ENCODE measurements at places on chromosomes 1 and 21. TPM values are rescaled to one million over a fixed set of nuclear protein-coding genes. Genes with fewer than 3 reads are reported as not detected.

GRCh38 chr1:33348676-33349080 lies 27.8 kb upstream of the A3GALT2 start:
- DNase-seq = no peak

Gene CRABP2
- total RNA-seq = 120 TPM

- DNase-seq = no peak
Measured at GRCh38 chr1:112410673-112411072, 14.7 kb downstream of the CTTNBP2NL start.

Gene GSTM5
- total RNA-seq = not detected

DNA sequence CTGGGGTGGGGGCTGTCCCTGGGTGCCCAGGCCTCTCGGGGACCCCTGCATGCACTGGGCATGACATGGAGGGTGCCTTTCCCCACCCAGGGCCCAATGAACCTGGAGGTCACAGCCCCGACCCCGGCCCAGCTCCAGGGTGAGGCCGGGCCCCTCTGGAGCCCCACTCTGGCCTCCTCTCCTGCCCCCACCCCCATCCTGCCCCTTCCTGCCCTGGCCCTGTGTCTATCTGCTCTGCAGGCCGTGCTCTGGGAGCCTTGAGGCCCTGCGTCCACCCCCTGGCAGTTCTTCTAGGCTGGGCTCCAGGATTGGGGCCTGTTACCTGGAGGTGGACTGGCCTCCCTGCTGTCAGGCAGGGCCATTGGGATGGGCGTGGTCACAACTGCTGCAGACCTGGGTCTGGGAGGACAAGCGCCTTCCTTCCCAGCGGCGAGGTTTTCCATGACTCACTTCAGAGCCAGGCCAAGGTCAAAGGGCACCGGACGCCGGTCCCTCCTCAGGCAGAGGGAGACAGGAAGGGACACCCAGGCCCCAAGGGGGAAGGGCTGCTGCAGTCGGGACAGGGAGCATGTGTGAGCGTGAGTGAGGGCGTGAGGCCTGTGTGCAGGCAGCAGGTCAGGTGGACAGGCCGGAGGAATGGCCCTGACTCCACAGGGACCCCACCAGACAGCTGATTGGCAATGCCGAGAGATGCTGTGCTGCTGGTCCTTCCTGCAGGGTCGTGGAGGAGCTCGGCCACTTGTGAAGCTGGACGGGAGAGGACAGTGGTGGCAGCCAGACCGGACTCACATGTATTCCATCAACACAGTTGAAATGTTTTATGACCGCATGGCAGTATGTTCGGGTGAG lies 31.1 kb upstream of the POFUT2 start:
- no peak for DNase-seq

DNA sequence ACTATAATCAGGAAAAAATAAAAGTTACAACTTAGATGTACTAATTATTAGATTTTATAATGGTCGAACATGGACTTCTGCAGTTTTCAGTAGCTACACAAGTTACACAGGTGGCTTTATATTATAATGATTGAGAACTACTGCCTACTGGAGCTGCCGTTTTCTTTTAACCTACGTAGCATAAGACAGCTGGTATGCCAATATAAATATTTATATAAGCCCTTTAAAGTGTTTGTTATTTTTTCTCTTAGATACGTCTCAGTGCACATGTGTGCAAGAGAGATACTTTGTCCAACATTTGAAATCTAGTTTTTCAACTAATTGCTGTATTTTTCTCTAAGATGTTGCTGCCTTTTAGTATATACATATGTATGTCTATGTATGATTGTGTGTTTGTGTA lies 42.4 kb downstream of the PDC start:
- no peak for DNase-seq

Gene LDLRAD2
- not detected for total RNA-seq

- peak; percentile 98 for DNase-seq
Measured at GRCh38 chr21:38853421-38853919, 47.7 kb downstream of the ETS2 start.

DNA sequence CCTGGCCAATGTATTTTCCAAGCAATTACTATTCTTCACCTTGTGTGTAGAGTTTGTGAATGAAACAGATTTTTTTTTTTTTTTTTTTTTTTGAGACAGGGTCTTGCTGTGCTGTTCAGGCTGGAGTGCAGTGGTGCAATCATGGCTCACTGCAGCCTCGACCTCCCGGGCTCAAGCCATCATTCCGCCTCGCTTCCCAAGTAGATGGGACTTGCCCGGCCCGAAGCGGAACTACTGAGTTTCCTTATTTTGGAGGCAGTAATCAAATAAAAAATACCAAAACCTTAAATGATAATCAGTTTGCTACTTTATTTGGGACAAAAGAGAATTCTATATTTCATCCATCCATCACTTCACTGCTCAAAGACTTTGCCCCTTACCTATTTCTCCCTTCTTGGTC lies 704 bp upstream of the BTBD8 start:
- DNase-seq = no peak

Gene RGS13
- 0.22 TPM for total RNA-seq

Gene INAVA
- 128 TPM for total RNA-seq

Gene SPATC1L
- 49.5 TPM for total RNA-seq

DNA sequence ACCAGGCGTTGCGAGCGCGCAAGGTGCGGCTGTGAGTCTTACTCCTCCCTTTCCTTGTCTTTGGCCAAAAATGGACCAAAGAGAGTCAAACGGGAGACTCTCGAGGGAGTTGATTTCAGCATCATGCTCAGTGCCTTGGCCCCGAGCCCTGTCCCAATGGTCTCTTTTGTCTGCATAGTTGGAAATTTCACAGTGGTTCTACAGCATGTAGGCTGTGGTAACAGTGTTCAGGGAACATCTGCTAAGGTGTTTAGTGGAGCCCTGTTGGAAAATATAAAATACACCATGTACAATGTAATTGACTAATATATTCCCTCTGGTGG lies 2.7 kb downstream of the CACNA1E start:
- no peak for DNase-seq

GRCh38 chr1:207817778-207818751 lies 66.2 kb downstream of the CD46 start:
- no peak for DNase-seq

Gene FAM72B
- 11.6 TPM for total RNA-seq

Gene ADAMTS5
- not detected for total RNA-seq

Gene RAB4A
- 67.0 TPM for total RNA-seq

DNA sequence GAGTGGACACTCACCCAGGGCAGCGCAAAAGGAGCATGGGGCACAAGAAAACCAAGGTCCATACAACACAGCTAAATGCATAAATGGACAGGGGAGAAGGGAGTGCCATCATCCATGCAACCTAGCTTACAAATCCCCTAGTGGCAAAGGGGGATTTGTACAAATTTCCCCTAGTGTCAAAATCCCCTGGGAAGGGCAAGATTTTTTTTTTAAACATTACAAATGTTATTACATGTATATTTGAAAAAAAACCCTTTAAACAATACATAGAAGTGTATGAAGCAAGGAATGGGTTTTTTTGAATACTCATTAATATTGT lies 89.6 kb upstream of the IVNS1ABP start:
- DNase-seq = no peak

GRCh38 chr1:38465460-38465859 lies 394.1 kb downstream of the RRAGC start:
- no peak for DNase-seq

- no peak for DNase-seq
Measured at GRCh38 chr1:9643351-9644256, 7.9 kb upstream of the PIK3CD start.

DNA sequence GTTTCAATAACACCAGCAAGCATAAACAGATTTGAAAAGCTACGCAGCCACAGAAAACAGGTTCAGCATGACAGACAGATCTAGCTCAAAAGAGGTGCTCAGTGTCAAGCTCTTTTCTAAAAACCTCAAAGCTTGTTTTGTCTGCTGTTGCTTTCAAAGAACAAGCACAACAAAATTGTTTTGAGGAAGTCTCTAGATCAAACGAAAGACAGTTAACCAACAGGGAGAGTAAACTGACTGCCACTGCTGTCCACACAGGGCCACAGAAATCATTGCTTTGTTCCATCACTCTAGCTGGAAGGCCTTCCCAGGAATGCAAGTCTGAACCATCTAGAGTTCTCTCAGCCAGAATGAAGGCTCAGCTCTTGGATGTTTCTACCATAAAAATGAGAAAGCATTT lies 12.8 kb downstream of the APP start:
- DNase-seq = no peak

GRCh38 chr1:16605213-16605525 lies 8.2 kb downstream of the NBPF1 start:
- DNase-seq = peak; percentile 83

GRCh38 chr1:33321178-33321577 lies 280 bp upstream of the A3GALT2 start:
- no peak for DNase-seq

Gene SPRR5
- not detected for total RNA-seq

DNA sequence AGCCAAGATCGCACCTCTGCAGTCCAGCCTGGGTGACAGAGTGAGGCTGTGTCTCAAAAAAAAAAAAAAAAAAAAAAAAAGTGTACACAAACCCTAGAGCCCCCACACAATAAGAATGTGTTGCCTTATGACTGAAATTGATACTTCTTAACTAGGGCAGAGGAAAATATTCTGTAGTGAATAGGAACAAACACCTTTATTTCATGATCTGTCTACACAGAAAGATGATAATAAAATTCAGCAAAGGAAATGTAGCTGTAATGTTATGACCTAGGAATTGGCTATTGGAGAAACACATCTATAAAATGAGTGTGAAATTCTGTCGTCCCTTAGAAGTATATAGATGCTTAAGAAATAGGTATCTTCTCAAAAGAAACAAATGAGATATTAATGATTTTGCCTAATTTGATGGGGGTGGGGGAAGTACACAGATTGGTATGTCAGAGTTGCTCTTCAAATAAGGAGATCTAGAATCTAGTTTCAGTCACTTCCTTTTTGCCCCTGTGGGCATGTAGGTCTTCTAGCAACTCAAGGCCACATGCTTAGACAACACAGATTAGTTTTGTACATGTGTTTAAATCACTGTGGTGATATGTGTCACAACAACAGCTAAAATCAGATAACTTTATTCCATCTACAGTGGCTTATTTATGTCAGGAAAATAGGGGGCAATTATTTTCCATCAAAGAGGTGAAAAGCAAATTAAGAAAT lies 10.7 kb upstream of the GPR25 start:
- no peak for DNase-seq

- peak; percentile 84 for DNase-seq
Measured at GRCh38 chr1:15218287-15219279, 28.4 kb upstream of the FHAD1 start.

Gene VAV3
- total RNA-seq = 0.98 TPM

DNA sequence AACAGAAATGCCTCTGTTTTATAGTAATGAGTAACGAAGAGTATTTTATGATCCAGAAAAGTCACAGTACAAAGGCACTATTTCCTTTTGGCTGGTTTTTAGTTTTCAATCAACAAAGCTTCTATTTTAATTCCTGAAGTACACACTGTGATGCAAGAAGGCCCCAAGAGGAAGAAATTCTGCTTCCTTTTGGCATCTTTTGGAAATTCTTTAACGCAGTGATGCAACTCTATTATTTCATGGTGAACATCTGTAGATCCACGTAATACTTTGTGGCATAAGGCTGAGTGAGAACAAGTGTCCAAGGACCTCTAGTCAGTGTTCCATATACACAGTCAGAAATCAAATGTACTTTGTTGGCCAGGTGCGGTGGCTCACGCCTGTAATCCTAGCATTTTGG lies 137.5 kb downstream of the TGFB2 start:
- no peak for DNase-seq

DNA sequence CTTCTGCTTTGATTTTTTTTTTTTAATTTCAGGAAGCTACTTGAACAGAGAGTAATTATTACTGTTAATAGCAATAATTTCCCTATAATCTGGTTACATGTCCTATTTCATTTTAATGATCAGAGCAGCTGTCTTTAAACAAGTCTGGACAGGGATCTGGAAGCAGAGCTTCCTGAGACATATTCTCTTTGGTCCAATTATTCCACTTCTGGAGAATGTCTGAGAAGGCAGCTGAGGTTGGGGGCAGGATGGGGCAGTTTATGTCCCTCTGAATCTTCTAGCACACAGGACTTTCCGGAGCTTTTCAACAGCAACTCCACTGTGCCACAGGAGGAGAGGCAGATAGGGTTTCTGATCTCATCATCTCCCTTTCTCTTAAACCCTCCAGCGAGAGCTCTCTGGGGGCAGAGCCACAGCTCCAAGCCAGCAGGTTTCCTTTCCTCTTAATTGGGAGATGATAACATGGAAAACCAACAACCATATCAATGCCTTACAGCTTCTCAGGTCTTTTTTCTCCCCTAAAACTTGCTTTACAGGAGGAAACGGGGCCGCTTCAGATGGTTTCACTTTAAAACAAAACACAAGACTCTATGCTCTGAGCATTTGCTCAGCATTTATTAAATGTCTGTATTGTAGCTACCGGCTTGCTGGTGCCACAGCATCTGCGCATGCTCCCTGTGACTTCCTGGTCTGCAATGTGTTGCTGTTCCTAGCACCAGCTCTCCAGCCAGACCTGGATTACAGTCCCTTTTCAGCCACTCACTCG lies 425.7 kb upstream of the USP24 start:
- DNase-seq = no peak

Data from PC-3 (cell line).